ENCODE measurements at places on chromosomes 6 and 20.

DNA sequence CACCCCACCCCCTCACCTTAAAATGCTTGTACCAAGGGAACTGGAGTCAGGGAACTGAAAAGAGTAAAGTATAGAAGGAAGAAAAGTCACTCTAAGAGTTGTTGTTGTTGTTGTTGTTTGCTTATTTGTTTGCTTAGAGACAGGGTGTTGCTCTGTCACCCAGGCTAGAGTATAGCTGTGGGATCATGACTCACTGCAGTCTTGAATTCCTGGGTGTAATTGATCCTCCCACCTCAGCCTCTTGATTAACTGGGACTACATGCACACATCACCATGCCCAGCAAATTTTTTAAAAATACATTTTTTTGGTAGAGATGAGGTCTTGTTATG lies 681.6 kb upstream of the GJE1 start:
- no peak for DNase-seq

DNA sequence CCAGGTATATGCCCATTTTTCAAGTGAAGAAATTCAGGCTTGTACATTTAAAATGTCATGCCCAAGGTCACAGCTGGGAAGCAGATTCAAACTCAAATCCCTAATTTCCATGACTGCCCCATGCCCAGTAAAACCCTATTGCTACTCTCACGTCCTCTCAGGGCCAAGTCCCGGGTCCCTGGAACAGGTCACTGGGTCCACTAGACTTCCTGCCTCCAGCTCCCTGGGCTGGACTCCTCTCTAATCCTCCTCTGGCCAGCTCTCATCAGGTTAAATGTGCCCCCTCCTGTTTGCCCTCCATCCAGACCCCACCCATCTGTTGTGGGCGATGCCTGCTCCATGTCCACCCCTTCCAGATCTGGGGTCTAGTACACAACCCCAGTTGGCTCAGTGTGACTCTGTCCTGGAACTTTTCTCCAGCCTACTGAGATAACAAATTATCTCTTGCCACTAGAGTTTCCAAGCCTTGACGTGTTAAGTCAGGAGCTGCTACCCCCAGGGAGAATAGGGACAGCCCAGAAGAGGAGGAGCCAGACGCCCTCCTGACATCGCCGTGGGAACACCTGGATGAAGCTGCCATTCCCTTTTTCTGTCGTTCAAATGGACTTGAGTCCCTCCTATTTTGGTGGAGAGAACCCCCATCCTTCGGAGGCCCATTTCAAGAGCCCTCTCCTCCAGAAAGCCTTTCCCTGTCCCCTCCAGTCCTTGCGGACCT lies 3.7 kb upstream of the SPDEF start:
- no peak for DNase-seq

DNA sequence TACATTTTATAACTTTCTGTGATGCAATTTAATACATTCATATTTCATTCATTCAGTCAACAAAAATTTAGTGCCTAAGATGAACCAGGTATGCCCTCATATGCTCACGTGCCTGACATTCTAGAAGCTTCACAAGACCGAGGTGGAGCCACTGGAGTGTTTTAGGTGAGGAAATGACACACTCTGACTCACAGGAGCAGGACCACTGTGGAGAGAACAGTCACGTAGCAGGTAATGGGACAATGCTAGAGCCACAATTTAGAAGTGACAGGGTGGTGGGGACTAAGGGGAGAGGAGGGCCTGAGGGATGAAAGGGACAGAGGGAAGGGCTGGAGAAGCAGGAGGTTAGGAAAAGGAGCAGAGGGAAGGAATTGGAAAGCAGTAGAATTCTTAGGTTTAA lies 17.6 kb upstream of the HLA-A start:
- no peak for DNase-seq

- DNase-seq = no peak
Measured at GRCh38 chr6:20379231-20379630, 22.4 kb upstream of the E2F3 start.

- DNase-seq = no peak
Measured at GRCh38 chr20:31476294-31476585, 1.2 kb downstream of the REM1 start.

All from WERI-Rb-1 (cell line).